ENCODE measurements at places on chromosomes 7 and 10.

DNA sequence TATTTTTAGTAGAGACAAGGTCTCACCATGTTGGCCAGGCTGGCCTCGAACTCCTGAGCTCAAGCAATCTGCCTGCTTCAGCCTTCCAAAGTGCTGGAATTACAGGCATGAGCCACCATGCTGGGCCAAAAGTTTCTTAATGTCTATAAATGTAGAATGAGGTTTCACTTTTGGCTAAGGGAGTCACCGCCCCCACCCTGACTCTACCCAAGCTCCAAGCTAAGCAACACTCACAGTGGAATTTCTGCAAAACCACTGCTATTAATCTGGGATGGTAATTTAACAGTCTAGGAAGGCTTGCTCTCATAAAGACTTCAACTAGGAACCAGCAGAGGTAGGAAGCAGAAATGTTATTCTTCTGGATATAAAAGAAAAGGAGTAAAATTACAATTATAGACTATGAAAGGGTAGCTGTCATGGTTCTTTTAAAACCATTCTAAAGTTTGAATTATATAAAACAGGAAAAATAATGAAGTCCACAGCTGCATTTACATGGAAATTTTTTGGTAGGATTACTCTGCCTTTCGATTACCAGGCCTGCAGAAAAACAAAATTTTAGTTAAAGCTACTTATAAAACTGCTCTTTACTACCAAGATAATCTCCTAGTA lies 211.6 kb downstream of the SFMBT2 start:
- H3K4me1 ChIP-seq = no peaks in the 10 kb centered on the region
- no peak overlapping the region for H3K27ac ChIP-seq
- DNase-seq = no peak
- no peak overlapping the region for H3K4me3 ChIP-seq
- no peaks in the 10 kb centered on the region for H3K27me3 ChIP-seq

GRCh38 chr10:100744987-100745881 lies at the start of gene PAX2:
Gene PAX2, plus strand, starts transcription at chr10:100745582. Its CDS starts 679 bp downstream, at chr10:100746261.
- H3K4me1 ChIP-seq = peaks cover 5% of the 10 kb centered on the region
- no peak within 1 kb of the TSS for H3K27ac ChIP-seq
- no peaks in the 10 kb centered on the region for H3K36me3 ChIP-seq
- DNase-seq = peak; percentile 96

- no peaks in the 10 kb centered on the region for H3K27me3 ChIP-seq
- H3K4me3 ChIP-seq = no peak overlapping the region
- DNase-seq = no peak
- H3K4me1 ChIP-seq = no peaks in the 10 kb centered on the region
These were observed 3.9 kb upstream of the NMT2 start for GRCh38 chr10:15172306-15172840.

DNA sequence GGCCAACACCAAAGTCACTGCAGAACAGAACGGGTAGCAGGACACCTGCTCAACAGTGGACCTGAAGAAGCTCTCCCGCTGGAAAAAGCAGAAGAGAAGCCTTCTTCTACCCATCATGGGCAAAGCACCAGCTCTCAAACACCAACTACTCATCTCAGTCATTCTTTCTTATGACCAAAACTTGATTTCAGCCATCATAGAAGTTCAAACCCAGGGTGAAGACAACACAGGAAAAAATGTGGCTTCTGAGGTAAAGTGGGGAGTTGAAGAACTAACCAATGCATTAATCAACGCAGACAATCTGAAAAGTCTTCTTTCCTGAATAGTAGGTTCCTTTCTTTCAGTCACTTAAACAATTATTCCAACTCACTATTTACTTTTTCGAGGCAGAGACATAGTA lies 83.3 kb downstream of the ELMO1 start:
- H3K4me1 ChIP-seq = peaks cover 6% of the 10 kb centered on the region
- no peak for DNase-seq
- H3K36me3 ChIP-seq = no peaks in the 10 kb centered on the region
- H3K27ac ChIP-seq = no peak overlapping the region

DNA sequence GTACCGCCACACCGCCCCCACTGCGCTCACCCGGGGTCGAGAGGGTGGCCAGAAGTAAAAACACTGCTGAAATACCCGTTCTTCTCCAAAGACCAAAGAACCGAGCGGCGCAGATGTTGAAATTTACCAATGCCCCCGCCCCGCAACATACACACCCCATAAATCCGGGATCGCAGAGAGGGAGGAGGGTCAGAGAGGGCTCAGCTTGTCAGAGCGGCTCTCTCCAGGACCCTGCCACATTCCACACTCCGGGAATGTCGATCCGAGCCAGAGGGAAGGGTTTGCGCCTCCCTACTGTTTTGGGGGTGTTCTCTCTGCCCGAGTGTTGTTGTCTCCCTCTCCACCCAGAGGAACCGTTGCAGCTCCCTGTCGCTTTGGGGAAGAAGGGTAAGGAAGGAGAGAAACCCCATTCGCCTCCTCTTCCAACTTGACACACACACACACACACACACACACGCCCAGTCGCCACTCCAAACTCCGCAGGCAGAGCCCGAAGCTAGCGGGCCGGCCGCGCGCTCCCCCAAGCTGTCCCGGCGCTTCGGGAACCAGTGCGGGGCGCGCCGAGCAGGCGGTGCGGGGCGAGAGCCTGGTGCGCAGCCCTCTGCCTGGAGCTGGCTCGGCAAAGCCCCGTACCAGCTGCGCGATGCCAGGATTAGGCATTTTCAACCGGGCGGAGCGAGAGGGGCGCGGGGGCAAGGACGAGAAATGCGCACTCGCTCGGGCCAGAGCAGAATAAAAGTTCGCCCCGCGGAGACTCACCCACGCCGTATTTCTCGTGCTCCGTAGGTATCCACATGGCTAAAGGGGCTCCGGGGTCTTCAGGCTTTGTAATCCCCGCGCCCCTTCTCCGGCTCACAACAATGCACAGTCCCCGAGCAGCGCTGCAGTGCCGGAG lies 609 bp downstream of the DOCK4 start:
- DNase-seq = peak; percentile 89
- H3K27me3 ChIP-seq = no peaks in the 10 kb centered on the region
- peak overlapping the region; percentile 92 for H3K27ac ChIP-seq
- H3K4me3 ChIP-seq = peak overlapping the region; percentile 89

DNA sequence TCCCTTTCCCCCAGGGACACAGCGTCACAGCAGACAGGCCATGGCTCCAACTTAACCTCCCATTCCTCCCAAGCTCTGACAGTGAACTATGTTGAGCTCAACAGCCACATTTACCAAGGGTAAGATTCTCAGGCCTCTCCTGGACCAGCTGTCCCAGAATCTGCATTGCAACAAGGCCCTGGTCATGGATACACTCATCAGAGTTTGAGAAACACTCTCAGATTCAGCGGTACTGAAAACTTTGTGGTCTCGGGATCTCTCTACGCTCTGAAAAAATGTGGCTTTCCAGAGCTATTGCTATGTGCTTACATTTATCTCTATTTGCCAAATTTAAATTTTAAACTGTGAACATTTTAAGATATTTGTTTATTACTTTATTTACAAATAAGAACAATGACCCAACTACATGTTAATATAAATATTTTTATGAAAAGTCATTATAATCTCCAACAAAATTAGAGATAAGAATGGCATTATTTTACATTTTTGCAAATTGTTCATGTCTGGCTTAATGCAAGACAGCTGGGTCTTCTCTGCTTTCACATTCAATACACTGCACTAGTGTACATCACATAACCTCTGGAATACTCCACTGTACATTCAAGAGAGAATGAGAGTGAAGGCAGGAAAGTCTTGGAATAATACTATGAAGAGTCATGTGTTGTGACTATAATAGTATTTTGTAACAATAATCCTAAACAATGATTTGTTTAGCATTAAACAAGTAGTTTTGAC lies 190.9 kb upstream of the PITRM1 start:
- DNase-seq = no peak
- H3K4me1 ChIP-seq = no peaks in the 10 kb centered on the region
- no peak overlapping the region for H3K4me3 ChIP-seq
- H3K27ac ChIP-seq = no peak overlapping the region
- H3K36me3 ChIP-seq = no peaks in the 10 kb centered on the region

Data from mesendoderm (in vitro differentiated cells).